Chondrocyte (in vitro differentiated cells): ENCODE measurements at places on chromosomes 4 and X. TPM values are rescaled to one million over a fixed set of nuclear protein-coding genes. Genes with fewer than 3 reads are reported as not detected.

DNA sequence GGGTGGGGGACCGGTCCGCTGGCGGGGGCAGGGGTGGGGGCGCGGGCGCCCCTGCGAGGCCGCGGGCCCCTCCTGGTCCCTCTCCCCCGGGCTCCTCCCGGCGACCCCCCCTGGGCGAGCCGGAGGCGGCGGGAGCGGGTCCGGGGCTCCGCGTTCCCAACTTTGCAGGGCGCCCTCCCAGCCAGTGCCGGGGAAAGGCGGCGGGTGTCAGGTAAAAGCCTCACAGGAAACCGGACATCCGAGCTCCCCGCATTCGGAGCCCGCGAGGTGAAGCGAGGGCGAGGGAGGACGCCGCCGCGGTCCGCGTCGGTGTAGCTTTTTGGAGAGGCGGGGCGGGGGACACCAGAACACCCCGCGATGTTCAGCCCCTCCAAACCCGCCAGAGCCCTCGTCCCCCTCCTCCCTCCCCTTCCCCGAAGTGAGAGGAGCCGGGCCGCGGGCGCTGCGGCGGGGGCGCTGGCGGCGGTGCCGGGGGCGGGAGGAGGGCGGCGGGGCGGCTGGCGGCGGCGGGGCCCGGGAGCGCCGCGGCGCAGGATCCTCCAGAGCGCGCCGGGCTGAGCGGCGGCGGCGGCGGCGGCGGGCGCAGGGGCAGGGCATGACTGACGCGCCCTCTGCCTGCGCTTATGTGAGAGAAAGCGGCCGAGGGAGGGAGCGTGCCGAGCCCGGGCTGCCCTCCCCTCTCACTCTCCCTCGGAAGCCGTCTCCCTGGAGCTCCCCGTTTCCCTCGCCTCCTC lies at the start of gene VEGFC:
VEGFC (minus strand) TSS at position 597 of the 734 bp plus-strand sequence. CDS start 611 bp downstream, outside the sequence.
- peak; percentile 68 for DNase-seq
- H3K27ac ChIP-seq, result peak within 1 kb of the TSS; percentile 83
- H3K36me3 ChIP-seq, result no peaks in the 10 kb centered on the region
- peaks cover 42% of the 10 kb centered on the region for H3K4me1 ChIP-seq
- H3K4me3 ChIP-seq, result peak within 1 kb of the TSS; percentile 85

DNA sequence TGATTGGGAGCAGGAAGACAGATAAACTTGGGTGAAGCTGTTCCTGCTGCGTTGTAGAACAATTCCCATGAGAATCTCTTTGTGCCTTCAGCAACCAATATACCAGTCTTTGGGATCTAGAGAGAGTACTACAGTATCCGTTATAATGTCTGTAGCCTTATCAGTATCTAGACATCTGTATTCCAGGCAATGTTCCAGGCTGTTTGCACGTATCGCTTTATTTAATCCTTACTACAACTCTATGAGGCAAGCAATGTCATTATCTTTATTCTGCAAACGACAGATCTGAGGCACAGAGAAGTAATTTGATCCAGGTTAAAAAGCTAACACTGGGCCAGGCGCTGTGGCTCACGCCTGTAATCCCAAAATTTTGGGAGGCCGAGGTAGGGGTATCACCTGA lies 251.6 kb downstream of the ARHGAP24 start:
- no peak overlapping the region for H3K4me3 ChIP-seq
- H3K27me3 ChIP-seq, result no peaks in the 10 kb centered on the region
- no peaks in the 10 kb centered on the region for H3K36me3 ChIP-seq
- no peak for DNase-seq

DNA sequence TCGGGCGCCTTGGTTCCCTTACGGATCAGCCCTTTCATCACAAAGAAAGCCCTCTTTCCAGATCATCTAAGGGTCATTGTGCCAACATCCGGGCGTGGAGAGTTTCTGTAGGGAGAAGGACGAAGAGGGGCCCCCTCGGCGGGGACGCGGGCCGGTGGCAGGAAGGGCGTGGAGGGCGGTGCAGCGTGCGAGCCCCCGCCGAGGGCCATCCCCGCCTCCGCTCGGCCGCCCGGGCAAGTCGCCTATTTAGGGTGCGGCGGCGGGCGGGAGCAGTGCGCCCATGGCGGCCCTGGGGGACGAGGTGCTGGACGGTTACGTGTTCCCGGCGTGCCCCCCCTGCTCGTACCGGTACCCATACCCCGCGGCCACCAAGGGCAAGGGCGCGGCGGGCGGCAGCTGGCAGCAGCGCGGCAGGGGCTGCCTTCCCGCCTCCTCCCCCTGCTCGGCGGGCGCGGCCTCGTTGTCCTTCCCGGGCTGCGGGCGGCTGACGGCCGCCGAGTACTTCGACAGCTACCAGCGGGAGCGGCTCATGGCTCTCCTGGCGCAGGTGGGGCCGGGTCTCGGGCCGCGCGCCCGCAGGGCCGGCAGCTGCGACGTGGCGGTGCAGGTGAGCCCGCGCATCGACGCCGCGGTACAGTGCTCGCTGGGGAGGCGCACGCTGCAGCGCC lies at the start of gene ZAR1:
ZAR1 (plus strand) TSS at position 241 of the 668 bp plus-strand sequence; CDS start at position 281, 40 bp downstream.
- no peak within 1 kb of the TSS for H3K27ac ChIP-seq
- H3K36me3 ChIP-seq, result no peaks in the 10 kb centered on the region
- peak within 1 kb of the TSS; percentile 33 for H3K4me3 ChIP-seq
- H3K27me3 ChIP-seq, result peaks cover 39% of the 10 kb centered on the region
- no peaks in the 10 kb centered on the region for H3K4me1 ChIP-seq

GRCh38 chr4:121690001-121690400 lies 6.8 kb downstream of the ANXA5 start:
- DNase-seq, result no peak
- peaks cover 19% of the 10 kb centered on the region for H3K36me3 ChIP-seq
- no peak overlapping the region for H3K4me3 ChIP-seq

DNA sequence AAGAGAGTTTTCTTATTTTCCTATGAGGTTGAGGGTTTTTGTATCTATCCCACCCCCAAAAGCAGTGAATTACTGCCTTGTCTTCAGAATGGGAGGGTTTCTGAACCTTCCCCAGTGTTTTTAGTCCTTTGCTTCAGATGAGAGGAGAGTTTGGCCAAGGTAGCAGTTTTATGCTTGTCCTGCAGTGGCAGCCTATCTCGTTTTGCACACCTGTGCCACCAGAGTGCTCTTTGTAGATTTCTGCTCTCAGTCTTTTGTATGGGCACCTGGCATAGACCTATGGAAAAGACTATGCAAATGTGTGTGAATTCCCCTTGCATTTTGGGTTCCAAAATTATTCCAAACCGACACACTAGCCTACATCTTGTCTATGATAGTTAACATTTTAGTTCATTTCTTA lies 5.8 kb downstream of the TBC1D19 start:
- peaks cover 46% of the 10 kb centered on the region for H3K4me1 ChIP-seq
- no peaks in the 10 kb centered on the region for H3K27me3 ChIP-seq
- peak overlapping the region; percentile 90 for H3K27ac ChIP-seq
- no peak for DNase-seq
- H3K36me3 ChIP-seq, result peaks cover 5% of the 10 kb centered on the region

DNA sequence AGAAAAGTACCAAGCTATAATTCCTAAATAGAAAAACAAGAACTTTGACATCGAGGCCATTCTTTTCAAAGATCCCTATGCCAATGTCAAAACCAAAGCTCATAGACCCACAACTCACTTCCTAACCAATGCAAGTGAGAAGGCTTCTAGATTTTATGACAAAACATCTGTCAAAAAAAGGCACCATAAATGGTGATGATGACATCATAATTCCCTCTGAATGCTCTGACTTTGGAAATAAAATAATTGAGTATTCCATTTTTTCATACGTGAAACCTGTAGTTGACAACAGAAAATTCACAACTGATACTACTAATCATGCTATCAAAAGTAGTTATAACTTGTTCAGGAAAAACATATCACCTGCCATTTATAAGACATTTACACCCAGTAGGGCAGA lies 8.7 kb upstream of the CABS1 start:
- H3K36me3 ChIP-seq, result no peaks in the 10 kb centered on the region
- no peak overlapping the region for H3K4me3 ChIP-seq
- H3K27me3 ChIP-seq, result peaks cover 4% of the 10 kb centered on the region

DNA sequence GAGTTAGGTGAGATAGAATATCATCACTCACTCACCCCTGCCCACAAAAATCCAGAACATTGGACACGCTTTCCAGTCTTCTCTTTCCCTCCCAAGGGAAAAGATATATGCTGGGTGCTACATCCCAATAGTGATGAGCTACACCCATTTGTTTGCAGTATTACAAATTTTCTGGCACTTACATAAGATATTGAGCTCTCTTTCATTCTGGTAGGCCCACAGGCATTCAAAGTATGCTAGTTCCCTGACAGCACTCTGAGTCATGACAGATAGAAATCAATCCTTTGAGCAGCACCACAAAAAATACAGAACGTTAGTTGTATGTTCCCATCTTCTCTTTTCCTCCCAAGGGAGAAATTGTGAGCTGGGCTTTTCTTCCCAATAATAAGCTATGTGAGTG lies 477.6 kb upstream of the GRID2 start:
- no peaks in the 10 kb centered on the region for H3K36me3 ChIP-seq
- no peaks in the 10 kb centered on the region for H3K4me1 ChIP-seq
- H3K4me3 ChIP-seq, result no peak overlapping the region
- H3K27me3 ChIP-seq, result no peaks in the 10 kb centered on the region
- no peak overlapping the region for H3K27ac ChIP-seq
- no peak for DNase-seq

The PPBP gene
- total RNA-seq, result not detected in 3 replicates
